ENCODE measurements at places on chromosomes 1 and 21.

- DNase-seq: no peak
Measured at GRCh38 chr21:37223804-37224345, 43.3 kb downstream of the VPS26C start.

DNA sequence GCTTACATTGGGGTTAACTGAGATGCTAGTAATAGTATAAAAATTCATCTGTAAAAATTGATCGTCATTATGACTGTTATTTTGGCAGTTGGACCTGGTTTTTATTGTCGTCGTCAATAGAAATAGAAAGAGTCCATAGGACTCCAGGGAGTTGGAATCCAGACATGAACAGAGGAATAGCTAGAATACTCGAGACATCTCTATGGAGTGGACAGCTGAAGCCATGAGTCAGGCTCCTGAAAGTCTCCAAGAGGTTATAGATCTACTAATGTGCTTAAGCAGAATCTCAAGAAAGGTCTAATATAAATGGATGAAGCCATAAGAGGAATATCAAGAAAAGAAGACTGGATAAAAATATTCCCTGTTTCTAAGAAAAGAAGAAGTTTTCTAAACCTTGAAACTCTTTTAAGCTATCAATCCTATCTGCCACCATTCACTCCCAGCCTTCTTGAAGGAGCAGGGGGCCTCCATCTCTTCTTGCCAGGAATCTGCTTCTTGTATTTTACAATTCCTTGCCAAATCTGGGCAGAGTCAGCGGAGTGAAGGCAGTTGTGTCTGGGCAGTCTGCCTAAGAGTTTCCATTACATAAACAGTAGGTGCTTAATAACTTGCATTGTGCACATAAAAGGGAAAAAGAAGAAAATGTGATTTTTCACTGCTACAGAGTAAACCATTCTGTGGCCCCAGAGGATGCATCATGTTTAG is 163.3 kb downstream of the ST6GALNAC5 start:
- DNase-seq: no peak

DNA sequence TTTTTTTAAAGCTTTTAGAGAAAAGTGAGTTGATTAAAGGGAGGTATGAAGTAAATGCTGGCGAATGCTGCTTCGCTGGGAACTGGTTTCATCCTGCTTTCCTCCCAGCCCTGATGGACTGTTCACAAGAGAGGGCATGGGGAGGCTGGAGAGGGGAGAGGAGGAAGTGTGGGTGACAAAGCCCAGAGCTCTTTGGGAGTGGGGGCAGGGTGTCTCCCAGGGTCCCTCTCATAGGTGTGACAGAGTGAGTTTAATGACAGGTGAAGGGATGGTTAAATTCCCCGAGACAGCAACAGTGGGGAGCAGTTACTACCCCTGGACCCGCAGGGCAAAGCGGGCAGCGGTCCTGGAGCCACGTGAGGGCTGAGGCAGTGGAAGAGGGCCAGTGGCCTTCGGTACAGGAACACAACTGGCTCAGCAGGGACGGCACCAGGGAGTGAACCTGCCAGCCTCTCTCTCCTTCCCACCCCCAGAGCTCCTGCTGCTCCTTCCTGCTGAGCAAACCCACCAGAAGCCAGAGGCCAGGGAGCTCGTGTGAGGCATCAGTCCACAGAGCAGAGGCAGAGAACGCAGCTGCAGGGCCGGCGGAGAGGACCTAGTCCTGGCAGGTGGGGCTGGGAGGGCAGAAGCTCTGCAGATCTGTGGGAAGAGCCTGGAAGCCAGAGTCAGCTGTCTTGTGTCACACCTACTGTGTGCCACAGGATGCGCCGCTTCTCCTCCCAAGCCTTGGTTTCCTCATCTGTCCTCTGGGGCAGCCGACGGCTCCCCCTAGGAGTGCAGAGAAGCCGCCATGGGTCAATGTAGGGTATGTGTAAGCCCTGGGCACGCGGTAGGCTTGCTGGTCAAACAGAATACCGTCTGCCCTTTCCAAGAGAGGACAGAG is 20.9 kb upstream of the LRP8 start:
- DNase-seq: no peak

- no peak for DNase-seq
Measured at GRCh38 chr1:97348599-97349265, 572.1 kb downstream of the DPYD start.

GRCh38 chr1:83725735-83726360 is 273.1 kb downstream of the TTLL7 start:
- DNase-seq: no peak

DNA sequence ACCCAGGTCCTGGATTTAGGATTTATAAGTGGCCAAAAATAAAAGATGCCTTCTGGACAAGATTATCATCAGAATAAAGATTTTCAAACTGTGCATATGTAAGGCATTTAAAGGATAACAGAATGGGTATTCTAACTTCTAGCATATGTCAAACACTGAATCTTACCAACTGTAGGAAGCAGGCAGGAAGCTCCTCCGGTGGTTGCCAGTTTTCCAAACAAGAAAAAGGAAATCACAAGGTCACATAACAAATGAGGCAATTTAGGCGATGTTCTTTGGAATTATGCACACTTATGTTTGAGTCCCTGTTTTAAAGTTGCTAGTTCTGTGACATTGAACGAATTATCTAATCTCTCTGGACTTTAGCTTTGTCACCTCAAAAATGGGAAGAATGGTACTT is 48.9 kb downstream of the ATP6V1G3 start:
- no peak for DNase-seq

DNA sequence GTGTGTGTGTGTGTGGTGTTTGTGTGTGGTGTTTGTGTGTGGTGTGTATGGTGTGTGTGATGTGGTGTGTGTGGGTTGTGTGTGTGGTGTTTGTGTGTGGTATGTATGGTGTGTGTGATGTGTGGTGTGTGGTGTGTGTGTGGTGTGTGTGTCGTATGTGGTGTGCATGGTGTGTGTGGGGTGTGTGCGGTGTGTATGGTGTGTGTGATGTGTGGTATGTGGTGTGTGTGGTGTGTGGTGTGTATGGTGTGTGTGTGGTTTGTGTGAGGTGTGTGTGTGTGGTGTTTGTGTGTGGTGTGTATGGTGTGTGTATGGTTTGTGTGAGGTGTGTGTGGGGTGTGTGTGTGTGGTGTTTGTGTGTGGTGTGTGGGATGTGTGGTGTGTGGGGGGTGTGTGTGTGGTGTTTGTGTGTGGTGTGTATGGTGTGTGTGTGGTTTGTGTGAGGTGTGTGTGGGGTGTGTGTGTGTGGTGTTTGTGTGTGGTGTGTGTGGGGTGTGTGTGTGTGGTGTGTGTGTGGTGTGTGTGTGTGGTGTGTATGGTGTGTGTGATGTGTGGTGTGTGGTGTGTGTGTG is 106.2 kb upstream of the ADAR start:
- DNase-seq: no peak

- DNase-seq: no peak
Measured at GRCh38 chr1:17189632-17189990, 15.3 kb upstream of the PADI1 start.

DNA sequence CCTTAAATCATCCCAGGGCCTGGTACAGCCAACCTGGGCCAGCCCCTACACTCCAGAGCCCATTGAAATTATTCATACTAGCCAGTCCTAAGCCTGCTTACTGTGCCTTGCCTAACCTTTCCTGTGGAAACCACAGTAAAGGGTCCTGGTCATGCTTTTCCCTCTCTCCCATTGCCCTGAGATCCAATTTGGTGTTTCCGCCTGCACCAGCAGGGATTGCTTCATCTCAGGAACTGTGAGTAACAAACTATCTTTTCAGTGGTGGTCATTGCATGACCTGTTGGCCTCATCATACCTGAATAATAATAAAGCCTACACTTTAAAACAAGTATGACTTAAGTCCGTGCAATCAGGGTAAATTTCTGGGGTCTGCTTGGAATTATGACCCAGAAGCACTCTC is 18.7 kb upstream of the GALNT2 start:
- DNase-seq: no peak

Data from central memory CD4-positive, alpha-beta T cell (primary cell).